ENCODE measurements at places on chromosomes 16 and 17.

- DNase-seq = no peak
Observed at GRCh38 chr17:52738791-52739190, 580.3 kb upstream of the CA10 start.

- DNase-seq = peak; percentile 59
Observed at GRCh38 chr17:50363217-50364060, 9.5 kb downstream of the MRPL27 start.

DNA sequence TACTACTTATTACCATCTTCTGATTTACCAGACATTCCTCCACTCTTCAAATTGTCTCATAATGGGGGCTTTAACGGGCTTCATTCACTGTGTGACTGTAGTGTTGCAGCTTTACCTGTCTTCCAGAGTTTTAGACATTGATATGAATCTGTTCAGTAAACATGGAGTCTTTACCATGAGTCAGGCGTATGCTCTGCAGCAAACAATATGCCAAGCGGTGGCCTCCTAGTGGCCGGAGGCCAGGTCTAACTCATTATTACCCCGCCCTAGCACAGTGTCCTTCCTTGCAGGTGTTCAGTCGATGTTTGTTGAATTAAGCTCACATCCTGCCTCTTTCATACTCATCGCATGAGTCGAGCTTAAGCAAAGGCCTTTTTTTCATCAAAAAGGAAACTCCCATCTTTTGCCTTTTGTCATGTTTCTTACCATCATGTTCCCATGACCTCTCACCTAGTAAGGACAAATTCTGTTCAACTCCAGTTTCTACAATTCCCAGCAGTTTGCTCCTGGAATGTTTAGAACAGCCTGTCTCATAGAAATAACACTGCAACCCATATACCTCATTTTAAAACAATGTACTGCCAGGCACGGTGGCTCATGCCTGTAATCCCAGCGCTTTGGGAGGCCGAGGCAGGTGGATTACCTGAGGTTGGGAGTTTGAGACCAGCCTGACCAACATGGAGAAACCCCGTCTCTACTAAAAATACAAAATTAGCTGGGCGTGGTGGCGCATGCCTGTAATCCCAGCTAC, 39.4 kb downstream of the TUBD1 start:
- no peak for DNase-seq

DNA sequence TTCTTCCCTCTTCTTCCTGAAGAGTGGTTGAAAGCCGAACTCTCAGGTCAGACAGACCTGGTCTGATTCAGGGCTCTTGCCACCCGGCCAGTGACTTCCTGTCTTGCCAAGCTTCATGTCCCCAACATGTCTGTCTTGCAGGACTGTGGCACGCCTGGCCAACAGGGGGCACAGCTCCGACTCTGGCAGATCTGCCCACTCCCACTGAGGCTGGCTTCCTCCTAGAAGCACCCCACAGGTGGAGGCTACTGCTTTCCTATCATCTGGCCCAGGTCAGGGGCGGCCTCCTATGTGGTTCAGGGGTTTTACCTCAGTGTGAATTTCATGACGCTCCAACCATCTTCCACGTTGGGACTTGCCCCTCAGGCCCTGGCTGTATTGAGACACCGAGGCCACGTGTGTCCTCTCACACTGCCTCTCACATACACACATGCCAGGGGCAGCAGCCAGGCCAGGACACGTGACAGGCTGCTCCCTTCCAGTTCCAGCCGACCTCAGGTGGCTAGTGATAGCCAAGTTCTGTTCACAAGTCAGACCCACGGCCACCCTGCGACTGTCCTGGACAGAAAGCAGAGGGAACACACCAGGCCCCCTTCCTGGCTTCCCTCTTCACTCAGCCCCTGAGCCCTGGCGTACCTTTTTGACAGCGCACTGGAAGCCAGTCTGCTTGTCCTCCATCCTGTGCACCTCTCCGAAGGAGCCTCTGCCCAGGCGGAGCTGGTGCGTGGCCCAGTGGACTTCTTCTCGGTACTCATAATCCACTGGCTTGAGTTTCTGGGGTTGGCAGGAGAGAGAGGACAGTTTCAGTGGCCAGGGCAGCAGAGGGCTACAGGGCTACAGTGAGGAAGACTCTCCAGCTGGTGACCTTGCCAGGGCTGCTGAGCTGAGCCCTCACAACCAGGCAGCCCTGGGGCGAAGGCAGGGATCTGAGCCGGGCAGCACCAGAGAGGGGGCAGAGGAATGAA, 22.6 kb upstream of the SPATA32 start:
- DNase-seq = no peak

DNA sequence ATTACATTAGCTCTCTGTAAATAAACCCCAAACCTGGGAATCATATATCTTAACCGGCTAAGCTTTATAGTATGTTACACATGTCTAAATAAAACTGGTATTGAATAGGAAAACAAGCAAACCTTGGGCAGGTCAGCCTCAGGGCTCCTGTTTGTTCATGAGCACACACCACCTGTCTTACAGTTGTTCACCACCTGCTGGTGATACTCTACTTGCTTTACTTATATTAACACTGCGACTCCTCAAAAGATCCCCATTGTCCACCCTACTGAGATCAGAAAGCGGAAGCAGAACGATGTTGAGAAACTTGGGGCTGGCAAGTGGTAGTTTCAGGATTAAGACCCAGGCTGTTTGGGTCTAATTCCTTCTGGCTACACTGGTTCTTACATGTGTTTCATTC, 16.4 kb downstream of the CDH13 start:
- no peak for DNase-seq

DNA sequence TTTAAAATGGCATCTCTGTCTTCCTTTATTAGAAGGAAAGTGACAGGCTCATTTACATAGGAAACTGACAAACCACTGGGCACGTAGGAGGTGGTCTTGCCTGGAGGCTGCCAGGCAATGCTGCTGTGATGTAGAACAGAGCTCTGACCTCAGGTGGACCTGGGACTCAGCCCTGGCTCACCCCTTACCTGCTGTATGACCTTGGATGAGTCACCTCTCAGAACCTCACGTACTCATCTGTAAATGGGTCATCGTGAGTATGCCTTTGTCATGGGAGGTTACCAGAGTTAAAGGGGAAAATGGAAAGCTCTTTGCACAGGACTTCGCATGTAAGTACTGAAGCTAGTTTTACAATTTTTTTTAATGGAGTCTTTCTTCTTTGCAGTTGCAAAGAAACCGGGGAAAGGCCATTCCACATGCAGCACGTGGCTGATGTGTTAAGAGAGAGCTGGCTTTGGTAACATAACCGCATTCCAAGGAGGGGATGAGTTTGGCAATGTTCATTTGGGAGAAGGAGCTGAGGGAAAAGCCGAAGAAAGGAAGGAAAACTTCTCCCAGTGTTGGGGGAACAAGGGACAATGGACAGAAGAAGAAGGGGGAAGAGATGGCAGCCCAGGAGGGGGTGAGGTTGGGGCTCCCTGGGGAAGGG, 37.4 kb upstream of the LONP2 start:
- DNase-seq = no peak

Measured in hypothalamus (tissue), 51 donors.